CD4-positive, alpha-beta T cell treated with Interleukin-2 at 100 ng/mL for 4 hours (primary cell): ENCODE measurements at places on chromosomes 12 and 14.

DNA sequence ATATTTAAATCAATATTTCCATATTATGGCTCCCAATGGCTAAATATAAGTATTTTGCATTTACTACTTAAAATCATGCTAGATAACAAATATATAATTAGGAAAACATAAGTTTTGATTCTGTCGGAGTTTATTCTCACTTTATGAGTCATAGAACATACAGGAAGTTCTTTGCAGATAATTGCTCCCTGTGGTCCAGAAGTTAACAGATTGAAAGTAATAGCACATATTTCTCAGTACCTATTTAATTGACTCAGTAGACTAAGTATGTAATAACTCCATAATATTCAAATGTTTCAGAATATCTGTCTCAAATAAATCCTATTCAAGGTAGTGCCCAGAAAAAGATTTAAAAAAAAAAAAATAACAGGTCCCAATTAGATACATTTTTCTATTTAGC is 806.0 kb upstream of the ATXN7L3B start:
- DNase-seq: no peak

GRCh38 chr14:24813089-24813815 is 179.3 kb upstream of the GZMB start:
- DNase-seq: no peak

- DNase-seq: no peak
Observed at GRCh38 chr12:62934799-62935674, at the start of gene PPM1H. PPM1H (minus strand) TSS chr12:62935150; CDS start chr12:62934736, 414 bp downstream.

GRCh38 chr14:55938249-55938791 is 179.9 kb upstream of the PELI2 start:
- DNase-seq: no peak

DNA sequence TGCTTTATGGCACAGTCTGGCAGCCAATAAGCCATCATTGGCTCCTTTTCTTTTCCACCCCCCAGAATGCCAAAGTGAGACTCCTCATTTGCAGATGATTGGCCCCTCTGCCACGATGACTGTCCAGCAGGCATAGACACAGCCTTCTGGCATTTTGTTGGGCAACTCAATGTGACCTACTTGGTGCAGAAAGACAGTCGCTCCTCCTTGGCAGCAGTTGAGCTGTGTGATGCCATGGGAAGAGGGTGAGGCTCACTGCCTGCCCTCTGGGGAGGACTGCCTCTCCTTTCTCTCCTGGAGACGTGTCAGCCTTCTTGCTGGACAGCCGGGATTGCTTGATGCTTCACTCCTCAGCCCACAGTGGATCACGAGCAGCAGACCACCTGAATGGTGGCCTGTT is 264.9 kb downstream of the C12orf75 start:
- DNase-seq: no peak
